Suppressor macrophage treated with lipopolysaccharide for 4 hours (primary cell): ENCODE measurements at places on chromosomes 6 and 20.
A peak's percentile ranks its signal among the peaks of the same experiment; 100 is the strongest.

GRCh38 chr6:56951049-56951831, 3.7 kb upstream of the BEND6 start:
- DNase-seq, result peak; percentile 13

- no peak for DNase-seq
These were observed 16.9 kb downstream of the LAMA5 start for GRCh38 chr20:62350098-62350628.

- no peak for DNase-seq
These were observed 22.4 kb upstream of the ILRUN start for GRCh38 chr6:34718976-34719375.

DNA sequence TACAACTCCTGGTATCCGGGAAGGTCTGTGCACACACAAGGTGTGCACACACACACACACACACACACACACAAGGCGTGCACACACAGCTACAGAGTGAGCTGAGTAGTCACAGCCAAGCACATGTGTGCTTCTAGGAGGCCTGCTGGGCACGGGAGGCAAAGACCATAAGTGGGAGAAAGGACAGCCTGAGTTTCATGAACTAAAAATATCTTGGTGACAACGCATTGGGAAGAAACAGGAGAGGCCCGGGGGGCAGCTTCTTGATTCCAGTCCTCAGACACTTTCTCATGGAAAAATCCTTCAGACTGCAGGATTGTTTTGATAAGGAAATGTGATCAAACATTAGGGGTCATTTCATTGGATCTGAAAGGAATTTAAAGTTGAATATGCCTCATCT, 2.6 kb downstream of the TRAF3IP2 start:
- no peak for DNase-seq

GRCh38 chr6:87661503-87661902, 40.5 kb downstream of the AKIRIN2 start:
- no peak for DNase-seq

DNA sequence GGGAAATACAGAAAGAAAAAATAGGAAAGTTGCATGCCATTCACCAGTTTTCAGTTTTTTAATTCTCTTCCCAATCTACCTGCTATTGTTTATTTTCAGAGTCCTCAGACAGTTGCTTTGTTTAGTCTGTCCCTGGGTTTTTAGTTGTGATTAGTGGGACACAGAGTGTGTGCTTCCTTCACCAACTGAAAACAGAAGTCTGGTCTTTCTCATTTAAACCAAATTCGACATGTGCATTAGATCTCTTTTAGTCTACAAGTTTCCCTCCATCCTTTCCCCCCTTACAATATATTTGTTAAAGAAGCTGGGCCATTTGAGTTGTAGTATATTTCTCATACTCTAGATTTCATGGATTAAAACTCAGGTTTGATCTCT, 58.7 kb upstream of the STMND1 start:
- DNase-seq, result no peak

DNA sequence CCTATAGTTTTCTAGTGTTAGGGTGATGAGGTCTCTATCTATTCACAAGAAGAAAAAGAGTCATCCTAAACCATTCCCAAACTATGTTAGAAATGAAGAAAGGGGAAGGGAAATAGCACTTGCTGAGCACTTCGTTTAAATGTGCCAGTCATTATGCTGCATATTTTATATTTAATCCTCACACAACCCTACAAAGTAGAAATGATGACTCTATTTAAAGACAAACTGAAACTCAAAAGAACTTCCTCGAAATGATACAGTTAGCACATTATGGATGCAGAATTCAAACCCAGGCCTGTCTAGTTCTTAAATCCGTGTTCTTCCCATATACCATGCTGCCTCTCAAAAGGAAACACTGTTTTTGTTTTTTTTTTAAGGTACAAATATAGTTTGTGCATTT, 174.6 kb downstream of the GMPR start:
- peak; percentile 47 for DNase-seq

DNA sequence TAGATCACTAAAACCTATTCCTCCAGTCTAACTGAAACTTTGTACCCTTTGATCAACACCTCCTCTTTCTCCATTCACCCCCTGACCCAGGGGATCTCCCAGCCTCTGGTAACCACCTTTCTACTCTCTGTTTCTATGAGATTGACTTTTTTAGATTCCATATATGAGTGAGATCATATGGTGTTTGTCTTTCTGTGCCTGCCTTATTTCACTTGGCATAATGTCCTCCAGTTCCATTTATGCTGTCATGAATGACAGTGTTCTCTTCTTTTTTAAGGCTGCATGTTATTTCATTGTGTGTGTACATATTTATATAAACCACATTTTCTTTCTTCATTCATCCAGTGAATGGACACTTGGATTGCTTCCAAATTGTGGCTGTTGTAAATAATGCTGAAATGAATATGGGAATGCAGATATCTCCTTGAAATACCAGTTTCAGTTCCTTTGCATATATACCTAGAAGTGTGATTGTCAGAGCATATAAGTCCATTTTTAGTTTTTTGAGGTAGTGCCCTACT, 57.7 kb downstream of the DHX35 start:
- DNase-seq, result no peak
